ENCODE measurements at places on chromosomes 7 and 10.

GRCh38 chr7:29278337-29279069 is 83.9 kb downstream of the CHN2 start:
- no peak for DNase-seq

DNA sequence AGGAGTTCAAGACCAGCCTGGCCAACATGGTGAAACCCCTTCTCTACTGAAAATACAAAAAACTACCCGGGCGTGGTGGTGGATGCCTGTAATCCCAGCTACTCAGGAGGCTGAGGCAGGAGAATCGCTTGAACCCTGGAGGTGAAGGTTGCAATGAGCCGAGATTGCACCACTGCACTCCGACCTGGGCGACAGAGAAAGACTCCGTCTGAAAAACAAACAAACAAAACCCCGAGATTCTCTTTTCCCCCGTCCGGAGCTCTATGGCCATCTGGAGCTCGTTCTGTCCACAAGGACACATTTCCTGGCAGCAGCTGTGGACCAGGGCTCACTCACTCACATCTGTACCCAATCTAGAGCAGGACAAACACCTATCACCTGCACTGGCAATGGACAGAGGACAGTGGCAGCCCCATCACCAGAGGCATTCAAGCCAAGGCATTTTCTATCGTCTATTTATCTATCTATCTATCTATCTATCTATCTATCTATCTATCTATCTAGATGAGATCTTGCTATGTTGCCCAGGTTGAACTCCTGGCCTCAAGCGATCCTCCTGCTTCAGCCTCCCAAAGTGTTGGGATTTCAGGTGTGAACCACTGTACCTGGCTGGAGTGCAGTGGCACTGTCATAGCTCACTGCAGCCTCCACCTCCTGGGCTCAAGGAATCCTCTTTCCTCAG is 167.1 kb upstream of the TNRC18 start:
- DNase-seq, result no peak

DNA sequence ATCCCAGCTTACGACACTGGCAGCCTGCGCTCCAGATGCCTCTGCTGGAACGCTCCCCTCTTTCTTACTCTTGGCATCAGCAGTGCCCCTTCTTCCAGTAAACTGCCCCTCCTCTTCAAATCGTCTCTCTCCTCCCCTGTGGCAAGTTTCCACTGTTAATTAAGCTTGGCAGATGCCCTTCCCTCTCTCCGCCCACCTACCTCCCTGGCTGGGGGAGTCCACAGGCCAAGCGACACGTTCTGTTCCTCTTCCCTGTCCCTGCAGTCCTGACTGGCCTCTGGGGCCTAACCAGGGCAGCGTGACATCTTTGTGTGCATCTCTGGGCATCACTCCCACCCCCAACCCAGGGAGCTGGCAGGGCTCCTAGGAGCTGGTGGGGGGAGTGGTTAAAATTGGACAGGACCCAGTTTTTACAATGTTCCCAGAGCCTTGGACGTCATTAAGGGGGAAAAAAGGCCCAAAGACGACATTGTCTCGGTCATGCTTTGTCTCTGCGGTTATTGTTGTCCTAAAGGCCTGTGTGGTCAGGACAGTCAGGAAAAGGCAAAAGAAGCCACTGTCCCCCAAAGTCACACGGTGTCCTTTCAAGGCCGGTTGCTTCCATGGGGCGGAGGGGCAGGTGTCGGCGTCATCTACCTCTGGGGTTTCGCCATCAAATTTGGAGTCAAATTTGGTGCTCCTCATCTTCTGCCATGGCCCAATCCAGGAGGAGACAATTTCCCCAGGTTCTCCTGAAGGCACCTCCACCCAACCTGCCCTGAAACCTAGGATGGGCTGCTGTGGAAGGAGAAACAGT is 54.2 kb downstream of the DLG5 start:
- no peak for DNase-seq

DNA sequence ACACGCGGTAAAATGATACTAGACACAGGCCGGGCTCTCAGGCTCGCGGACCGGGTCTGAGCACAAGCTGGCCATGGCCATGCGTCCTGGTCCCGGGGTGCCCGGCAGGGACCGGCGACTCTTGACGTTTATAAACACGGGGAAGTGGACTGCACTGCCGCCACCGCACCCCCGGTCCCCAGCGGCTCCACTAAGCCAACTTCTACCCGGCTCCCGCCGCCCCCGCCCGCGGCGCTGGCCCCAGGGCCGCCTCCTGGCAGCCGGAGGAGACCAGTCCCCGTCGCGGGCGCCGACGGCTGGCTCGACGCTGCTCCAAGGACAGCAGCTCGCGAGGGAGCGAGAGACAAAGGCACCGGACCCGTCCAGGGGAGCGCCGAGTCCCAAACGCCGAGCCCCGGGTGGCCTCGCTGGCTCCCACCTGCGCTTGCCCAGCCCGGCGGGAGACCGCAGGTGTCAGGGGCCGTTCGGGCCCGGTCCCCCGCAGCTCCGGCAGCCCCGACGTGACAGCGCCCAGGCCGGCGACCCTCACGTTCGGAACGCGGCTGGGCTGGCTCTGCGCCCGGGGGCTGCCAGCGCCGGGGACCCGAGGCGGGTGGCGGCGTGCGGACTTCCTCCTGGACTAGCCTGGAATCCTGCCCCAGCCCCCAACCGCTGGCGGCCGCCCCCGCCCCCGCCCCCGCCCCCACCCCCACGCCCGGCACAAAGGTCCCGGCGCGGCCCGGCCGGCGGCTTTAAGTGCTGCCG is 517 bp downstream of the ITGB1 start:
- no peak for DNase-seq

- DNase-seq, result no peak
Observed at GRCh38 chr10:49319206-49319605, 20.2 kb downstream of the C10orf71 start.

DNA sequence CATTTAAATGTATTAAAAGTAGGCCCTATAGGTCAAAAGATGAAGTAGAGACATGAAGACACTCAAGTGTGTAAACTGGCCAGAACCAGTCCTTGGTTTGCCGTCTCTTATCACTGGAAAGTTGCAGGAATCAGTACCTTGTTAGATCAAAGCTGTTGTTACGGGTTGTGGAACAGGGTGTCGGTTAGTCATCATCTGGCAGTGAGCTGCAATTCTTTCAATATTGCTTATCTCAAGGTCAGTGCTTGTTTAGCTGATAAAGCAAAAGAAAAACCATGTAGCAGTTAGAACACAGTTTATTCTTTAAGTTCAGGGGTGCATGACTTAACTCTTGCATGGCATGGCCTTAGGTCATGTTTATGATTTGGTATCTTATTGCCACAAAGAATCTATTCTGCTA is 10.0 kb upstream of the SLC13A1 start:
- no peak for DNase-seq

DNA sequence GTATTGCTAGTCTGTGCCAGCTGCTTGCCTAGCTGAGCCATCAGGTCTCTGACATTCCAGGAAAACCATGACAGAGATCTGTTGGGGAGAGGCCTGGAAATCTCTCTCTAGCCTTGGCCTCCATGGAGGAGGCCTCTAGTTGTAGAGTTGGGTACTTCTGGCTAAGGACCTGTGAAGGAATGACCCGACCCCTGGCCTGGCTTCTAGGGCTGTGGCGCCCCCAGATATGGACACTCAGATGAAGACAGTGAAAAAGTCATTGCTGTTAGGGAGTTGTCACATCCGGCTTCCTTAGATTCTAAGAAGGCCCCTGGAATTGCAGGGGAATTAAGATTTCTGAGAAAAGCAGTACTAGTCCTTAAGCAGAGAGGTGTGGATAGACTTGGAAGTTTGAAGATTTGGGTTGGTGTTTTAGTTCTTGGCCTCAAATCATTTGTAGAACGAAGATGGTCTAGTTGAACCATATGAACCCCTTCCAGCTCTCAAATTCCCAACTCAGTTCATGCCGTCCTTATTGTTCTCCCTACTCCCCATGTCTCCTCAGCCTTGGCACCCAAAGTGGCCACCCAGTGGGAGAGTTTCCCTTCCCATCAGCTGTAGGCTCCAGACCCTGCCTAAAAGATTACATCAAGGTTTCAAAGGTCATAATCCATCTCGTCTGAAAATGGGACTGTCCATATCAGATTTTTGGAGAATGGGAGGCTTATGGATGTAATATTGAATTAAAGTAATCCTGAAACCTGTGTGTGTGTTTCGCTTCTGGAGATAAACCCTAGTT is 7.0 kb downstream of the HHEX start:
- no peak for DNase-seq

DNA sequence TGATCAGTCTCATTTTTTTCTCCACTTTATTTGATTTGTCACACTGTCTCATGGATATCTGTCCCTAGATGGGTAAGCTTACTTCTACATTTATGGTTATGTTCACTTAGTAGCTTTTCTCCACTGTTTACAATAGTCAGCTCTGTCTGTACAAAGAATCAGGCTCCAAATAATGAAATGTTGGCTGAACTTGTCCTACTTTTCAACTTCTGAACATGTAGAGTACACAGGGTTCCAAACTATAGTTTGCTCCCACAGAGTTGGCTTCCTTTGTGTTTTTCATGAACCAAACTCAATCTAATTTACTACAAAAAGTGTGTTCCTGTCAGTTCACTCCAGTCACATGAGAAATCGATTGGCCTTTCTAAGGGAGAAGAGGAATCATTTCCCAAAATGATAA is 175.0 kb downstream of the CCDC71L start:
- no peak for DNase-seq

DNA sequence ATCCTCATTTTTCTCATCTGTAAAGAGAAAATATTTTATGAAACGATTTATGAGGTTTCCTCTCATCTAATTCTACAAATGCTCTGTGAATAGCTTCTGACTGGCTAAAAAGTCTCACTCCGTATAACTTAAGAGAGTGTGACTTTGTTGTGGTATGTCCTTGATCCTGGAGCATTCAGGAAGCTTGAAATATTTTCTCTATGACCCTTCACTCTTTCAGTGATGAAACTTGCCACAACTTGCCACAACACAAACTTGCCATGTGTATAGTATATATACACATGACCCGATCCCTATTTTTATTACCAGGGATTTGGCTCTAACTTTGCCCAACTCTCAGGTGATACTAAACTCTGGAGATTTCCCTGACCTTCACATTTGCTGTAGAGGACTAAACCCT is 74.1 kb downstream of the TES start:
- DNase-seq, result no peak

- no peak for DNase-seq
Observed at GRCh38 chr7:133723044-133723443, 404.1 kb upstream of the LRGUK start.

DNA sequence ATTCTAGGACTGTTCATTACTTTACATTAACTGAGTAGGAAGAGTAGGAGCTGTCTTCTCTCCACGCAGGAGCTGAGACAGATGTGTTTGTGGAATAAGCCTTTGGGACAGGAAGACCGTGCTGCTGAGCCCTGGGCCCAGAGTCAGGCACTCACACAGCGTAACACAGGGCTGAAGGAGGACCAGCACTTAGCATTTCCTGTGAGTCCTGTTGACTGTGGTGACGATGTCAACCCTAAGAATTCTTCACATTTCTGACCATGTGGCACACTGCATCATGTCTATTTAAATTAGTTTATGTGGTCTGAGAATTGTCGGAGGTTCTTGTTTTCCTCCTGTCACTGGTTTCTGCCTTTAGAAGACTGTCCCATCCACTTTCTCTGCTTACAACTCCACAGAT is 117.2 kb downstream of the PIP4K2A start:
- no peak for DNase-seq

GRCh38 chr7:51026341-51026740 is 243.6 kb upstream of the GRB10 start:
- no peak for DNase-seq

DNA sequence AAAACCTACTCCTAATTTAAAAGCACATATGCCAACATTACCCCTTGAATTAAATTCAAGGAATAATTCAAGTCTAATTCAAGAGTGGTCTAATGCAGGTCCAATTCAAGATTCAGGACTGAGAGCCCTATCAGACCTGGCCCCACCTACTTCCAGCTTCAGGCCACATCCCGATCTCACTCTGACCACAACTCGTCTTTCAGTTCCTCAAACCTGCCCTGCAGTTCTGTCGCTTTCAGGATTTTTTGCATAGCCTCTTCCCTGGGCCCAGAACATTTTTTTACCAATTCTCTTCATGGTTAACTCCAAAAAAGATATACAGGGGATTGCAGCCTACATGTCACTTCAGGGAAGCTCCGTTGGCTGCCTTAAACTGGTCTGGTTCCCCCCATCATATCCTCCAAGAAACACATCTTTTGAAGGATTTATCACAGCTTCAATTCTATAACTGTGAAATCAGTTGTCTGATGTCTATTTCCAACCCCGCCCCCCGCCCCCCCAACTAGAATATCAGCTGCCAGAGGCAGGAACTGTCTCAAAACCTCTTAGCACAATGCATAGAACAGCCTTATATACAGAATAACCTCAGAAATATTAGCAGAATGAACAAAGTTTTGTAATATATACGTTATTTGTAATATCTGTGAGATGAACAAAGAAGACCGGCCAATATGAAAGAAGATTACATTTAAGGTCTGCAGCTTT is 20.8 kb downstream of the CCDC6 start:
- DNase-seq, result no peak

DNA sequence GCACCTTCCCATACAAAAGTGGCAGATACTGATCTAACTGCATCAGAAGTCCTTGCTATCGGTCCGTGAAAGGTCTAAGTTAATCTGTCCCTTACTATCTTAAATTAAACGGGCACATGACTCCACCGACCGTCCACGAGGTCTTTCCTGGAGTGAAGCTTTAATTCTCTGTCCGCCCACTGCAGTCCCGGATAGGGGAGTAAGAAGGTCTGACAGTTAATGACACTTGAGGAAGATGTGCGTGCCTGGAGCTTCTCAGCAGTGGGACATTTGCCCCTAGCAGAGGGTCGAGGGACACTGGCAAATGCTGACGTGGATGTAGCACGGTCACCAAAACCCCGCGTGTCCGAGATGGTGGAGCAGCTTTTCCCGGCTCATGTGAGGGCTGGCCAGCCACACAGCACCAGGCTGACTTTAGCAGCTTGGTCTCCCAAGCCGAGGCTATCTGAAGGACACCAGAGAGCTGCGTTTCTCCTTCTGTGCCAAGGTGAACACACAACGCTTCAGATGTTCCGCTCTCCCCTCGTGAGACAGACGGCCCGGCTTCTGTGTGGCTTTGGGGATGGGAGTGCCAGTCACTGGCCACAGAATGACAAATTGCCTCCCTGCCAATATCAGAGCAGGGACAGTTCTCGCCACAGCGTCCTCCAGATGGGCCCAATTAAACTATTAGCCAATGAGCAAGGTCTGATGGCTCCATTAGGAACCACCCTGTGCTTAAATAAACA is 86.6 kb downstream of the ADARB2 start:
- DNase-seq, result no peak

DNA sequence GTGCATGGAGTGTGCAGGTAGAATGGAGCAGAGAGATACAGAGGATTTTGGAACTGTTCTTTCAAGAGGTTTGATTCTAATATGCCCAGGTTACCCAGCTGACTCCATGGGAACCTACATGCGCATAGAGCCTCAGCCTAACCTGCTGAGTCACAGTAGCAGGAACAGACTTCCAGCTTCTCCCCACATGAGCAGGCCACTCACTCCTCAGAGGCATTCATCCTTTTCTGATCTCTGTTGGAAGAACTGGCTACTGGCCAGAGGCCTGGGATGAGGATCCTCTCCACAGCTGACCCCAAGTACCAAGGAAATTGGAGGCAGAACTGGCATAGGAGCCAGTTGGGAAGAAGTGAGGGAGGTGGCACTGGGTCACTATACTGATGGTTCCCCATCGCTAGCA is 17.9 kb upstream of the CCSER2 start:
- DNase-seq, result no peak
